Renal cortex interstitium (tissue), 15 donors: ENCODE measurements at places on chromosomes 6 and 20.

- DNase-seq = no peak
Observed at GRCh38 chr6:40506954-40507353, 80.2 kb downstream of the LRFN2 start.

- DNase-seq = no peak
Observed at GRCh38 chr20:17786221-17786718, 86.5 kb downstream of the BANF2 start.

GRCh38 chr6:41189967-41190366 lies 11.0 kb downstream of the TREML2 start:
- DNase-seq = no peak

GRCh38 chr6:36969988-36970891 lies 15.7 kb downstream of the PI16 start:
- no peak for DNase-seq

GRCh38 chr20:17655865-17656479 lies 26.1 kb downstream of the RRBP1 start:
- DNase-seq = no peak

GRCh38 chr20:9611921-9612320 lies 97.5 kb downstream of the LAMP5 start:
- no peak for DNase-seq

GRCh38 chr6:41336824-41337223 lies 1.4 kb downstream of the NCR2 start:
- no peak for DNase-seq

GRCh38 chr6:85579581-85579980 lies 14.1 kb downstream of the SNX14 start:
- no peak for DNase-seq

DNA sequence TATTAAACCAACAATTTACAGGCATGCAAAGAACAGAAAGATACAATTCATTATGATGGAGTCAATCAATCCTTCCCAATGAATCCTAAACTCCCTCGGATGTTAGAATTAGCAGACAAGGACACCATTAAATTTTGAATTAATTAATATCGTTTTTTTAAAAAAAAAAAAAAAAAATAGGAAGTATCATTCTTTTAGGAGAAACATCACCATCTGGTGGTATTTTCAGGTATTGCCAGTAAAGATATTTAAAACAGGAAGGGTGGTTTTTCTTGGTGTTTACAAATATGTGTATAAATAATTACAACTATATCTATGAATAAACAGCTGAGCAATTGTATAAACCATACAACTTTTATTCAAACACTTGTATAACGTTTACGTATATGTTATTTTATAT lies 564.4 kb downstream of the HAO1 start:
- DNase-seq = no peak

GRCh38 chr20:57611586-57612311 lies 8.5 kb downstream of the ZBP1 start:
- no peak for DNase-seq

DNA sequence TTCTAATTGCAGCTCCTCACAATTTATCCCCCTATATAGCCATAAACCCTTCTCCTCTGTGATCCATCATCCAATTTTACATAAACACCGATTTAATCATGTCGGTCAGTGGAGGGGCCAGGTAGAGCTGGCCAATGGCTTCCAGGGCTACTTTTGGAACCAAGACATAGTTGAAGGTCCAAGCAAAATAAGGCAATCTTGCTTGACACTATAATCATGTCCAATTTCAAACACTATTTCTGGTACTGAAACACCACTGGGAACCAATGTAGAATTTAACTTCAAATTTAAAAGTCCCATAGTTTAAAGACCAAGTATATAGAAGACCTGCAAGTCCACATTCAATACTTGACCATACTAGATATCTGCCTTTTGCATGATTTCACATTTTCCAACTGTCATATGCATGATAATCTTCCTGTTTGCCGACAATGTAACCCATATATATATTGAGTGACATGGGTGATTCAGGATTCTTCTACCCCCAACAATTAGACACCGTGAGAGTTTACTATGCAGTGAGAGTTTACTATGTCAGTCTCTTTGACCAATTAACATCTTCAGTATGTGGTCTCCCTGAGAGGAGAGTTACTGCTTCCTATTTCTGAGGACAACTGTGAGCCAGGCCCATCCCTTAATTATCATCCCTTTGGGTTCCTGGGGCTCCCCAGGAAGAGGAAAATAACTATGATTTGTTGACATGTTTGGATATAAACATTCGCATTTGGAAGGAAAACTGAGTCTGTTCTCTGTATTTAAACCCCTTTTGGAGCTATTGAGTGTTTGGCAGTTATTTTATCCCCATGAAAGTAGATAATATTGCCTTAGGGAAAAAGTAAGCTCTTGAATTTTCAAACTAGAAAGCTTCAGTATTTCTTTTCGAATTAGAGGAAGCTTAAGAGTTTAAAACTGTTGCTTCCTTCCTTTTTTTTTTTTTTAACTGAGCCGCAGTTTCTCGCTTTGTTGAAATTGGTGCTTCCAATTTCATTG lies 31.8 kb downstream of the SAMD3 start:
- no peak for DNase-seq

DNA sequence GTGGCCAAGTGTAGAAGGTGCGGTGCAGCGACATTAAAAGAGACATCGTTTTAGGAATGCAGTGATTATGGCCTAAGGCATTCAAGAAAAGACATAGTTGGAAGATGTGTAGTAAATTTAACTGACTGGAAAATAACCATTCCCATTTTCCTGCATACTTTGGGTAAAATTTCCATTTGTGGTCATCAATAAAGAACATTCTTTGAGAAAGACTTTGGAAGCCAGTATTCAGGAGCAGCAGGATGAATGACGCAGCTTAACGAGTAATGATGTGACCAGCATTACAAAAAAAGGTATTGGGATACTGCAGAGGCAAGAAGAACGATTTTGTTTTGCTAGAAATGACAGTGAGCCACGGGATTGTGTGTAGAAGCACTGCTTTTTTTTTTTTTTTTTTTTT lies 7.0 kb upstream of the RWDD1 start:
- no peak for DNase-seq

DNA sequence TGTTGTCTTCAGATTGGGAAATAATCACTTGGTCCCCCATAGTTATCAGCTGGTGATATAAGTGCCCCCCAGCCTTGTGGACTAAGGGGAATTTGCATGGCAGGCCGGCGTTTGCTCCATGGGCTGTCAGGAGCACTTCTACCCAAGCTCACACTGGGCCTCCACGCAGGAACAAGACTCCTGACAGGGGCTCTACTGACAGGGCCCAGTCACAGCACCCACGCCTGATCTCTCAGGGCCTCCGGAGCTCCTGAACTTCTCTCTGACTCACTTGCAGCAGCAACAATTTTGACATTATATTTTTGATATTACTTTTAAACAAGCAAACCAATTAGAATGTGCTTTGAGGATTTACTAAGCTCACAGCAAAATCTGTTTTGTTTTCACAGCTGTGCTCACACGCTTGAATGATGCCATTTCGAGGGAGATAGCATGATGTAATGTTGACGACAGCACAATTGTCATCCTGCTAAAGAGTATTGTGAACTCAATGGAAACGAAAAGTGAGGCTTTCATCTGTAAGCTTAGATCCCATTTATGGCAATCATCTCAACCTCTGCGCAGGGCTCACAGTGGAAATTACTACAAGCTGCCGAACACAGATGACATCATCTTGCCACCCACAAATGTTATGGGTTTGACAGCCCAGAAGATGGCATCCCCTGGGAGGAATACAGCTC lies 28.7 kb upstream of the TXNDC5 start:
- DNase-seq = no peak

- no peak for DNase-seq
Observed at GRCh38 chr6:29941471-29941870, 861 bp upstream of the HLA-A start.

DNA sequence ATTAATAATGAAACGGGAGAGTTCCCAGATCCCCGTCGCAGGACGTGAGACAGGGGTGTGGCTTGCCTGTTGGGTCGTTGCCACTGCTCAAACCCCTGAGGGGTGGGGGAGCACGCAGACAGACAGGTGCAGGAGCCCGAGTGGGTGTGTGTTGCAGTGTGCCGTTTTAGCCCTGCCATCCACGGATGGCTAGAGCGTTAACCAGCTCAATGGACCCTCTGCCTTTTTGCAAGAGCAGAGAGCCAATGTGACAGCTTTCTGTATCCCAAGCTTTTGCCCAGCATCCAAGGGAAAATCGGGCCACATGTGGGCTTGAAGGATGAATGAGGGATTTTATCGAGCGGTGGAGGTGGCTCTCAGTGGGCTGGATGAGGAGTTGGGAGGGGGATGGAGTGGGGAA lies 237.9 kb downstream of the TSHZ2 start:
- DNase-seq = no peak

DNA sequence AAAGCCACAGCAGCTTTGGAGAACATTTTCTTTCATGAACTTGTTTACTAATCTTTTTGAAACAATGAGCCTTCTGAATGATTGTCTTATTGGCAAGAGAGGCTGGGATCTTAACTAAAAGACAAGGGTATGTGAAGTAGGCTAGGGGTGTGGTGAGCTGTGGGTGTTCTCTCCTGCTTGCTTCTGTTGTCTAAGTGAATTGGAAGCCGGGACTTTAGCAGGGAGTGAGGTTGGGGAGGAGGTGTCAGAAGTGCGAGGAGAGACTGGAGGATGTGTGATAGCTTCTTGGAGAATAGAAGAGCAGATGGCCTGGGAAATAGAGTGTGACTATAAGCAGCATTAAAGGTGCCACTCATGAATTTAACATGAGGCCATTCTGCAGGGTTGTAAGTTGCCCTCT lies 562.8 kb downstream of the UTRN start:
- no peak for DNase-seq

GRCh38 chr20:39066471-39067242 lies 104.5 kb downstream of the DHX35 start:
- DNase-seq = no peak

- peak; percentile 18 for DNase-seq
Observed at GRCh38 chr6:11353921-11354389, 121.5 kb upstream of the NEDD9 start.

DNA sequence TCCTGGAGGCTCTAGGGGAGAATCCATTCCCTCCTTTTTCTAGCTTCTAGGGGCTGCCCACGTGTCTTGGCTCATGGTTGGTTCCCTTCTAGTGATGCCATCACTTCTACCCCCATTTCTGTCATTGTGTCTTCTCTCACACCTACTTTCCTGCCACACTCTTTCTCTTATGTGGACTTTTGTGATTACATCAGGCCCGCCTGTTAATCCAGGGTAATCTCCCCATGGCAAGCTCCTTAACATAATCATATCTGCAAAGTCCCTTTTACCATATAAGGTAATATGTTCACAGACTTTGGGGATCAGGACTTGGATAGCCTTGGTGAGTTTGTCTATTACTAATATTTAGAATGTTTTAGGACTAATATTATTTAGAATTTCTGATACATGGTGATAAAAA lies 111.9 kb downstream of the DNAH8 start:
- no peak for DNase-seq

- no peak for DNase-seq
Observed at GRCh38 chr6:128899341-128900050, 16.6 kb downstream of the LAMA2 start.

- no peak for DNase-seq
Observed at GRCh38 chr20:36097337-36098151, 57.0 kb upstream of the EPB41L1 start.

DNA sequence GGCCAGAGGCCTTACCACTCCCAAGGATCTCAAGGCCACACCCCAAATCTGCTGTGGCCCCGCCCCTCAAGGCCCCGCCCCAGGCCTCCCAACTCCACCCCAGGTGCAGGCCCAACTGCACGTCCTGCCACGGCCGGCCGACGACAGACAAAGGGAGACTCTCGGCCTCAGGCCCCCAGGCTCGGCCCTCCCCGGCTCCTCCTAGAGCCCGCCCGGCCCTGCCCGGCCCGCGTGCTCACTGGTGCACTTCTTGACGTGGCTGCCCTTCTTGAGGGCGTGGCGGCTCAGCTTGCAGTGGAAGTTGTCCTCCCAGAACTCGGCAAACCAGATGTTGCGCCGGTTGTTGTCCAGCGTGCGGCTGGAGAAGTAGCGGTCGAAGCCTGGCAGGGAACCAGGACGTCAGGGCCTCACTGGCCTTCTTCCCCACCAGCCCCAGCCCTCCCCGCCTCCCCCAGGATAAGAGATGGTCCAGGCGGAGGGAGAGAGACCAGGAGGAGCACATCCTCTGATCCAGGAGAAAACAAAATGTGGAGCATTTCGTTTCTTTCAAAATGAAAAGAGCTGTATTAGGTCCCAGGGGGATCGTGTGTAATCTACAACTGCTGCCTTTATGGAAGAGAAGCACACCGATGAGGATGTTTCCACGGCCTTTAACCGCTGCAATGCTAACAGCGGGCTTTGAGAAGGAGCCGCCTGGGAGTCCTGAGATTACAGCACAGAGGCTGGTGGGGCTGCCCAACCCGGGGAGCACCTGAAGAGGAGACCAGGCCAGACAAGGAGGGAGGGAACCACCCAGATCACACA lies 89.4 kb downstream of the GRM4 start:
- peak; percentile 64 for DNase-seq

GRCh38 chr6:43886717-43887339 lies 116.8 kb downstream of the VEGFA start:
- no peak for DNase-seq
